ENCODE measurements at places on chromosomes 1 and 21. TPM values are rescaled to one million over a fixed set of nuclear protein-coding genes. Genes with fewer than 3 reads are reported as not detected.

Gene OR10J1
- not detected for total RNA-seq

GRCh38 chr1:12063141-12064072 is at the start of gene TNFRSF8:
TNFRSF8 (plus strand) TSS chr1:12063303; CDS start chr1:12063599, 296 bp downstream.
- DNase-seq = no peak

Gene DMRTA2
- not detected for total RNA-seq

Gene FCGR3A
- not detected for total RNA-seq

- no peak for DNase-seq
Measured at GRCh38 chr1:41274752-41275545, 32.8 kb upstream of the SCMH1 start.

DNA sequence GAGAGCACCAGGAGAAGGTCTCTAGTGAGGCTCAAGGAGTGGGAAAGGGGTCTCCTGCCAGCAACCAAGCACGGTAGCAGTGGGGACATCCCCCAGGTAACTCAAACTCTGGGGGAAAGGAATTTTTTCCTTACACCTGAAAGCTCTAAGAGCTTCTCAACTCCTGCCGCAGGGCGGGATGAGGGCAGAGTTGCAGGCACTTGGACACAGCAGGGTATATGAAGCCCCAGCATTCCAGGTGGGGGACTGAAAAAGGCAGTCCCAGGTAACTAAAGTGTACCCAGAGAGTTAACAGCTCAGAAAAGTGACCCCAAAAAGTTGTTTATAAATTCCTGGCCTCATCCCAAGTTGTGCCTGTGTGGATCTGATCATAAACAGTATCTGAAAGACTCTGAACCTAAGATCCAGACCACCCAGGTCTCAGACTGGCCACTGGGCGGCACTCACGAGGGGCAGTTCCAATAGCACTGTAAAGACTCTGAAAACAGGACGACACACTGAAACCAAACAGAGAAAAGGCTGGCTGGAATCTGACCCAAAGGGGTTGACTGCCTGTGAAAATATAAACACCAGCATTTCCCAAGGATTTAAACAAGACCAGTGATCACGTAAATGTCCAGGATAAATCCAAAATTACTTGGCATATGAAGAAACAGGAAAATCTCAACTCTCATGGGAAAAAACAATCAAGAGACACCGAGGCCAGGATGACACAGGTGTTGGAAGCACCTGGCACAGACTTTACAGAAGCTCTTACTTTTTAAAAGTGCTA is 47.5 kb downstream of the HSF2BP start:
- DNase-seq = no peak

- DNase-seq = no peak
Measured at GRCh38 chr1:30331415-30332065, 391.8 kb downstream of the MATN1 start.

DNA sequence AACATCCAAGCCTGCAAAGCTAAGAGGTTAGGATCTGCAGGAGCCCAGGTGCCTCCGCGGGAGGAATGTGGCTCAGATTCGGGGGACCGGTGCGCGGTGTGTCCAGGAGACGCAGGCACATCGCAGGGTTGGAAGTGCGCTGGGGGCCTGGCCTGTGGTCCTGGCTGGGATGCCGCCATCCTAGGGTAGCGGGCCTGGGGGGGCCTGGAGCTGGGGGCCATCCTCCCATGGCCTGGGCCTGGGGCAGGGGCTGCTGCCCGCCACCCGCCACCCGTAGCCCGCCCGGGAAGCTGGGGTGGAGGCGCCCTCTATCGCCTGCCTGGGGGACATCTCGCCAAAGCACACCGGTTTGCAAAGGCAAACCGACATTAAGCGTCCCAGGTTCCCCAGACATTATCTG is 170.6 kb upstream of the ARHGEF16 start:
- no peak for DNase-seq

Gene RAB3B
- total RNA-seq = 35.5 TPM

Gene SH3GLB1
- 26.4 TPM for total RNA-seq

DNA sequence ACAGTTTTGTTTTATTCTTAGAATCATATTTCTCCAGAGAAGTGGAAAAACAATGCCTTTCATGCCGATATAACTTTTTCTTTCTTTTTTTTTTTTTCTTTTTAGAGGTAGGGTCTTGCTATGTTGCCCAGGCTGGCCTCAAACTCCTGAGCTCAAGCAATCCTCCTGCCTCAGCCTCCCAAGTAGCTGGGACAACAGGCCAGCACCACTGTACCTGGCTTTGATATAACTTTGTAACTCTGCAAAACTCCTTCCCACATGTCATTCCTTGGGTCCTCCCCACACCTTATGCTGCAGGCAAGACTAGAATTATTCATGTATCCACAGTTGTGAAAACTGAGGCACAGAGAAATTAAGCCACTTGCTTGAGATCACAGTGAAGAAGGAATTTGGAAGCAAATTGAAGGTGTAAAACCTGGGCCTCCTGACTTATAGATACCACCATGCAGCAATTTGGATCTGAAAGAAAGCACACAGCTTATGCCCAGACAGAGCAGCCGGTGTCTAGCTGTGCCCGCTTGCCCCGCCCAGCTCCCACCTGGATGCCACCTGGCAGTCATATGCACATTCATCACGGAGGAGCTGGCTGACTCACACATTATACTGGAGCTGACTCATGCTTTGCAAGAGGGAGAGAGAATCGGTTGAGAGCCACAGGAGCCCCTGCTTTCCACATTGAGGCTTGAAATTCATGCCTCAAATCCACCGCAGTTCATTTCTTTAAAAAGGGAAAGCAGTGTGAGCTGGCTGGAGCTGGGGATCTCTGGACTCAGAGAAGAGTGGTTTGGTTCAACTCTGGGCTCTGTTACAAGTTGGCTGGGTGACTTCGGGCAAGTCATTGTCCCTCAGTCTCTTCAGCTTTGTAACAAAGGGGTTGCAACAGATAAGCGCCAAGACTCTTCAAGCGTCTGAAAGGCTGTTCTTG is 8.3 kb upstream of the SLC2A1 start:
- peak; percentile 85 for DNase-seq

Gene GCSAML
- total RNA-seq = not detected

GRCh38 chr1:90435351-90435750 is 281.8 kb downstream of the BARHL2 start:
- no peak for DNase-seq

Gene KIF1B
- total RNA-seq = 16.6 TPM

DNA sequence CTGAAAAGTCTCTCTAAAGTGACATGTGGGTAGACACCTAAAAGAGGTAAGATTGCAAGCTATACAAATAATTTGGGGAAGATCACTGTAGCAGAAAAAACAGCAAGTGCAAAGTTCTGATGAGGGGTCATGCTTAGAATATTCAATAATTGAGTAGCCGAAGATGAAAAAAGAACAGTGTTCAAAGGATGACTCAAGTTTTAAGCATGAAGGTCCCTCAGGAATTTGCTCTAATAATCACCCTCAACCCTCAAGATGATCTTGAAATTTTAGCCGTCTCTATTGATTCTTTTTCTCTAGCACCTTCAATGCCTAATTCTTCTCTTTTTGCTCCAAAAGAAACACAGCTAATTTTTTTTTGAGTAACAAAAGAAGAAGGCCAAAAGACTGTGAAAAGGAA is 190.6 kb upstream of the ZNHIT6 start:
- no peak for DNase-seq

Gene KCNE1
- total RNA-seq = not detected

GRCh38 chr1:9493326-9493725 is 45.9 kb upstream of the SLC25A33 start:
- no peak for DNase-seq

DNA sequence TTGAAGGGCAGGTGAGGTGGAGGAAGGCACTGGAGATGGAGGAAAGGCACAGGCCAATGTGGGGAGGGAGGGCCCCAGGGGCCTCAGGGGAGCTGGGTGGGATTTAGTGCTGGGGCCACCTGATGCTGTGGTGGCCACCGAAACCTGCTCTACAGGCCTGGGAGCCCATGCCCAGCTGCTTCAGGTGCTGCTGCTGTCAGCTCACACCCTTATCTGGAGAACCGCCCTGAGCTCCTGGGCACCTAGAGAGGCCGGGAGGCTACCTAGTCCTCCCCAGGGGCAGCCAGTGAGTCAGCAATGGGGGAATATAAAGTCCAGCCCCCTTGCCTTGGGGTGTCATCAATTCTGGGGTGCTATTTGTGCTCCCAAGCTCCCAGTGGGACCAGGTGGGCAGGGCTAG is 12.2 kb downstream of the FAM131C start:
- no peak for DNase-seq

- DNase-seq = no peak
Measured at GRCh38 chr1:51000651-51001050, 30.6 kb downstream of the CDKN2C start.
